ENCODE measurements at places on chromosomes 11 and 22. TPM values are rescaled to one million over a fixed set of nuclear protein-coding genes. Genes with fewer than 3 reads are reported as not detected.

SYT13 gene
- 0.11 TPM for total RNA-seq

LUZP2 gene
- total RNA-seq = not detected

PDE3B gene
- total RNA-seq = 0.34 TPM

FOLR3 gene
- not detected for total RNA-seq

CLMP gene
- 0.26 TPM for total RNA-seq

Measured in dermis lymphatic vessel endothelial cell (primary cell).